ENCODE measurements at places on chromosomes 6 and 20.

DNA sequence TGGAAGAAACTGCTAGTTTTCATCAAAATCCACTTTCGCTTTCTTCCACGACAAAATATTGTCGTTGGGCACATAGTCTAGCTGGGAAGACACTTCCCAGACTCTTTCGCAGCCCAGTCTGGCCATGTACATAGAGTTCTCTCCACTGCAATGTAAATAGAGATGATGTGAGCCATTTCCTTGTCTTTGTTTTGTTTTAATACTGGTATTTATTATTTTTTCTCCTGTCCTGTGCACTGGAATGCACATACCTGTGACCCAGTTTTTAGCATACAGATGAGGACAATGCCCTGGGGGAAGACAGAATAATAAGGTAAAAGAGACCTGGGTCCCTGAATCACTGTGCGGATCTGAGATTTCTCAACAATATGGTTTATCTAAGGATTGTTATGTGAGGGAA, 149.5 kb upstream of the BMP5 start:
- no peak for DNase-seq

DNA sequence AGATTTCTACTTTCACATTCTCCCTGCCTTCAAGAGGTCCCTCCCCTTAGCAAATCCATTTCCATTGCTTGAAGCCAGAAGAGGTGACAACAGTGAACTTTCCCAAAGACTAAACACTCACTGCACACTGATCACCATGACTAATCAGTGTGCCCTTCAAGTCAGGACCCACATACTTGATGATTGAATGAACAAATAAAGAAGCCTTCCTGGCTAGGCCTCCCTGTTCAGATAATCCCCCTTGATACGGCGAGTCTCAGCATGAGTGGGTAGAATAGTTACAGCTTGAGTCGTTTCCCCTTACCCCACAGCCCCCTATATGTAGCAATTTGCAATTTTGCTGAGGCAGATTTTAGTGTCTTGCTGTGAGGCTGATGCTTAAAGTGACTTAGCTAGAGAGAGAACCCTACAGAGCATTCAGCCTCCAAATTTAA, 102.2 kb downstream of the UNC5CL start:
- DNase-seq = peak; percentile 90

DNA sequence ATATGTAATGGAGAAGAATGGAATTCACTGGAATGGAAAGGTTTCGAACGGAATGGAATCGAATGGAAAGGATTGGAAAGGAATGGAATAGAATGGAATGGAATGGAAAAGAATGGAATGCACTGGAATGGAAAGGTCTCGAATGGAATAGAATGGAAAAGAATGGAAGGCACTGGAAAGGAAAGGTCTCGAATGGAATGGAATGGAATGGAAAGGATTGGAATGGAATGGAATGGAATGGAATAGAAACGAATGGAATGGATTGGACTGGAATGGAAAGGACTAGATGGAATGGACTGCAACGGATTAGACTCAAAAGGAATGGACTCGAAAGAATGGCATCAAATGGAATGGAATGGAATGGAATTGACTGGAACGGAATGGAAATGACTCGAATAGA, 20.5 kb upstream of the DEFB115 start:
- DNase-seq = no peak

GRCh38 chr6:19994909-19995308, 157.7 kb downstream of the ID4 start:
- DNase-seq = no peak

DNA sequence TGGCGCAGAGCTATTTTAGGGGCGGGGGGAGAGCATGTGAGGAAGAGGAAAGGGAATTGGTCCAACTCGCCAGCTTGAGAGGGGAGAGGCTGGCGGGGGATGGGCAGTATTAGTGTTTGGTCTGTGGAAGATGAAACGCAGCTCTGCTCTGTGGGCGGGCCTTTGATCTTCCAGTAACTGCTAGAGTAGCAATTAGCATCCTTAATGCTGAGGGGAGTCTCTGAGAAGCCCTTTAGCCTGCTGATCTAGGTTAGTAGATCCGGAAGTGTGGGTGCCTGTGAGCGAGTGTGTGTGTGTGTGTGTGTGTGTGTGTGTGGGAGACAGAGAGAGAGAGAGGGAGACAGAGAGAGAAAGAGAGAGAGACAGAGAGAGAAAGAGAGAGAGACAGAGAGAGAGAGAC, 117.2 kb upstream of the BACH2 start:
- no peak for DNase-seq

- DNase-seq = no peak
Observed at GRCh38 chr20:9068841-9069663, at the start of gene PLCB4. PLCB4 (plus strand) TSS chr20:9069087; CDS start chr20:9307815, 238,728 bp downstream.

GRCh38 chr6:35960187-35960586, 39.3 kb upstream of the SRPK1 start:
- DNase-seq = peak; percentile 30

GRCh38 chr6:1040393-1040792, 271.5 kb upstream of the FOXQ1 start:
- DNase-seq = no peak

- DNase-seq = no peak
Observed at GRCh38 chr6:132569170-132569569, 952 bp upstream of the TAAR6 start.

DNA sequence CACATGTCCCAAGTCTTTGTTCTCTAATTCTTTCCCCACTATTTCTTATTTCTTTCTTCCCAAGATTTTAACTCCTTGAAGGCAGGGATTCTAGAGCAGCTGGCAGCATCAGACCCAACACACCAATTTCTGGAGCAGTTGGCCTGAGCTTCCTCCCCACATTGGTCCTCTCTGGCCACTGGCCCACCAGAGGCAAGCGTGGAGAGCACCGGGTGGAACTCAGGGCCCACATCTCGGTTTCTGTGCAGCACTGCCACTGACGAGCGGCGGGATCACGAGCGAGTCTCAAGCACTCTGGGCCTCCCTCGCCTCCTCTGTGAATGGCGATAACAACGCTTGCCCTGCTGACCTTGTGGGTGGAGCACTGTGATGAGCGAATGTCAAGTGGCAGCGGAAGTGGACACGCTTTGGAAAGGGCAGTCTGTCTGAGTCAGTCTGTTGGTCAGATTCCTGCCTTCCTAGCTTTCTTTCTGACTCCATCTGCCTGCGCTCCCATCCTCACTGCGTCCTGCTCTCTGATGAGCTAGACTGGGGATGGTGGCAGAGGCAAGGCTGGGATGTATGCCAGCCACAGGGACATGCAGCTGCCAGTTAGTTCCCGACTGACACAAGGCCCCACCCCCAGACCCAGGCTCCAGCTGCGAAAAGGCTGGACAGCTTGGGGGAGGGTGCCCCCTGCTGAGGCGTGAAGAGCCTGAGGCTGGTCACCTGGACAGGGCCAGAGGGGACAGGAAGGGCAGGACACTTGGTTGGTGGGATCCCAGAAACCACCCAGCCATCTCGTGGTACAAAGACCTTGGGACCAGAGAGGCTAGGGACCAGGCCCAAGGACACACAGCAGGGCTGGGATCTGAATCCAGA, 4.5 kb upstream of the SPDEF start:
- DNase-seq = peak; percentile 9

DNA sequence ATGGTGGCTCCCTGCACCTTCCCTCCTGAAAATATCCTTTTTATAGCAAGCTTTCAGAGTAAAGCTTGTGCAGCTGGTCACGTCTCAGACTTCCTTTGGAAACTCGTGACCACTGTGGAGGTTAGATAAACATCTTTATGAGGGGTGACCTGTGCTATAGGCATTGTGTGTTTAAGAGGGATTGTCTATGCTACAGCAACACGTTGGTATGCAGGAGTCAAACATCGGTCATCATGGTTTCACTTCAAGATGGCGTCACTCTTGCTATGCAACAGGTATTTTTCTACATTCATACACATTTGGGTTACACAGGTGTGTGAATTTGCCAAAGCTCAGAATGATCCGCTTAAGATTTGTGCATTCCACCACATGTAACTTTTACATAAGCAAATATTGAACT, 14.6 kb upstream of the BLCAP start:
- no peak for DNase-seq

GRCh38 chr6:151096691-151097606, 142.8 kb upstream of the AKAP12 start:
- no peak for DNase-seq

GRCh38 chr6:147389463-147389862, 119.0 kb upstream of the SAMD5 start:
- DNase-seq = no peak

DNA sequence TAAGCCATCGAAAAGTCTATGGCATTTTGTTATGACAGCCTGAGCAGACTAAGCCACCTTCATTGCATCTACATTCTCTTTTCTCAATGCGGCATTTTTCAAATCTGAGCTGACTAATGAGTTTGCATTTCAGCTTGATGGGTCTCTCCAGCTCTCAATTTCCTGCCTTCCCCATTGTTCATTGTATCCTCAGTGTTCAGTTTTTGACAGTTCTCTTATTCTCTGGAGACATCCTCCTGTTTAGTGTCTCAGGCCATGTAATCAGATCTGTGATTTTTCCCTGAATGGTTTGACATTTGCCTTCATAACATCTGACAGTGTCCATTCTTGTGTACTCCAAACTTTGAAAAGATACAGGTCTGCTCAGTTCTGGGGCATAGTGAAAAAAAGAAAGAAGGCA, 27.9 kb upstream of the MCM3 start:
- no peak for DNase-seq

DNA sequence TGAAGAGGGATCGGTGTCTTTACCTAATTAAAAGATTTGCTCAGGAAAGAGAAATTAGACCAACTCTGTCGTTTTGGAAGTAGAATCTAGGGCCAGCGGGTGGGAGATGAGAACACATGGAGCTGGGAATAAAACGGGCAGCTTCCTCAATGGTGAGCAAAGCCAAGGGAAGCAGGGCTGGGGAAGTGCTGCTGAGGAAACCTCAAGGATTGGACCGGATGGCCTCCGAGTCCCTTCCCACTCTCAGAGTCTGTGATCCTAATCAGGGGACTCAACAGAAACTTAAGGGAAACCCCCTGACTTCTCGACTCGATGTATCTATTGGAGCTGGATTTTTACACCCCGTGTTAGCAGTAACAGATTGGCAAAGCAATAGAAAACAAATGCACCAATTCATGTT, 10.8 kb downstream of the GCNT2 start:
- DNase-seq = no peak

- DNase-seq = no peak
Observed at GRCh38 chr6:117446861-117447260, 21.1 kb upstream of the ROS1 start.

GRCh38 chr6:98832284-98833056, 1.9 kb upstream of the POU3F2 start:
- no peak for DNase-seq

DNA sequence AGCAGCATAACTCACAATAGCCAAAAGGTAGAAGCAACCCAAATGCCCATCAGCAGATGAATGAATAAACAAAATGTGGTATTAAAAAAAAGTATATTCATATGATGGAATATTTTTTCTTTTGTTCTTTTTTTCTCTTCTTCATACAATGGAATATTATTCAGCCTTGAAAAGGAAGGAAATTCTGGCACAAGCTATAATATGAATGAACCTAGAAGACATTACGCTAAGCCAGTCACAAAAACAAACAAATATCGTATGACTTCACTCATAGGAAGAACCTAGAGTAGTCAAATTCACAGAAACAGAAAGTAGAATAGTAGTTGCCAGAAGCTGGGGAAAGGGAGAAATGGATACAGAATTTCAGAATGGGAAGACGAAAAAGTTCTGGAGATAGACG, 63.7 kb downstream of the RBL1 start:
- no peak for DNase-seq

GRCh38 chr20:40765814-40766480, 76.9 kb upstream of the MAFB start:
- DNase-seq = no peak

DNA sequence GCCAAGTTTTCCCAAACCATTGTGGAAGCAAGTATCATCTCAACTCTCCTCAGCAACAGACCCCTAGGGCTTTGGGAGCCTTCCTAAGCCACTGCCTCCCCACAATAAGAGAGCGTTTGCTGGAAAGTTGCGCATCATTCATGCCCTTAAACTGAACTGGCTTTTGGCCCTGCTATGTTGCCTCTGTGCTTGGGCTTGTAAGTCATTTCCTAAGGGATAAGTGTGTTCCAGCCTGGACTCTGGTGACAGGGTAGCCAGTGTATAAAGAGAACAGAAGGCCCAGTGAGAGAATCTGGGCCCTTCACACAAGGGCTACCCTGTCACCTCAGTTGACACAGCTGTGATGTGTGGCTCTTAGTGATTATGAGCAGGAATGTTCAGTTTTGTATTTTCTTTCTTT, 77.8 kb downstream of the COL9A1 start:
- no peak for DNase-seq

DNA sequence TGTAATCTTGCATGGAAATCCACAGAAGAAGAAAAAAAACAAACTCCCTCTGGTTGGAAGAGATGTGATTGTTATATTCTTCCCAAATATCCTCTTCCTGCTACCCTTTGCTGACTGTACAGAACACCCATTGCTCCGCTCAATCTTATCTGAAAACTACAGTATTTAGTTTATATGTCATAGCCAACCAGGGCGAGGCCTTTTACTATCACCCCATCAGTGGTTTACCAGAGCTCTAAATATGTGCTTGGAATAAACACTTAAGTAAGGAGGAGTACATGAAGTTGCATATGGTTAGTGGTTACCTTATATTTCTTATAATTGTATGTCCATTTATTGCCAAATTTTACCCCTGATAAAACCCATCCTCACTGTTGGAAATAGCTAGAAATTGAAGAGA, 12.2 kb downstream of the PRL start:
- DNase-seq = no peak

DNA sequence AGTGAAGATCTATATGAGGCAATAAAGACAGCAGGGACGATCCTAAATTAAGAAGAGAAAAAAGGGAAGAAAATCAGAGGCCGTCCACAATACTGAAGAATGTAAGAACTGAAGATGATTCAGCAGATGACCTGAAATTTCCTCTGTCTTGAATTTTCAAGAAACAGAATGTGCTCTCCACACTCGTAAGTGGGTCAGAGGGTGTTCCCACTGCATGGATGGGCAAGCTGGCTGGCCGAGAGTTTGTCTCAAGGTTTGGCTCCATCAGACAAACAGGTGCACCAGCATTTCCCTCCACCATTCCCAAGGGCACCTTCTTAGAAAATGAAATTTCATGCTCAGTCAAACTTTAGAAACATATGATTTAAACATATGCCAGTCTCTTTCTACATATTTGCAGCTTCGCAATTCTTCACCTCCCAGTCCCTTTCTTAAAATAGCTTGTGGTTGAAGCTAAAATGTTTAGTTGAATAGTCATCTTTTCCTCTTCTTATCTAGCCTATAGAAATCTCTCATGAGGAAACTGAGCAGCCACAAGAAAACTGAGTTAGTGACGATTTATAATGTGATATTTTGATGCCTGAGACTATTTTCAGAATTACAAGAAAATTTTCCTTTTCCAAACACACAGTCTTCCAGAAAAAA, 576.4 kb downstream of the PRKN start:
- peak; percentile 35 for DNase-seq

- no peak for DNase-seq
Observed at GRCh38 chr6:115832786-115833185, 227.9 kb downstream of the FRK start.

Data from non-pigmented ciliary epithelial cell (primary cell).